NCI-H524 treated with DMSO at 0.1 percent for 48 hours (cell line): ENCODE measurements at places on chromosomes 6 and 20.

GRCh38 chr20:1769491-1769890 is 111.9 kb upstream of the SIRPG start:
- DNase-seq = no peak

DNA sequence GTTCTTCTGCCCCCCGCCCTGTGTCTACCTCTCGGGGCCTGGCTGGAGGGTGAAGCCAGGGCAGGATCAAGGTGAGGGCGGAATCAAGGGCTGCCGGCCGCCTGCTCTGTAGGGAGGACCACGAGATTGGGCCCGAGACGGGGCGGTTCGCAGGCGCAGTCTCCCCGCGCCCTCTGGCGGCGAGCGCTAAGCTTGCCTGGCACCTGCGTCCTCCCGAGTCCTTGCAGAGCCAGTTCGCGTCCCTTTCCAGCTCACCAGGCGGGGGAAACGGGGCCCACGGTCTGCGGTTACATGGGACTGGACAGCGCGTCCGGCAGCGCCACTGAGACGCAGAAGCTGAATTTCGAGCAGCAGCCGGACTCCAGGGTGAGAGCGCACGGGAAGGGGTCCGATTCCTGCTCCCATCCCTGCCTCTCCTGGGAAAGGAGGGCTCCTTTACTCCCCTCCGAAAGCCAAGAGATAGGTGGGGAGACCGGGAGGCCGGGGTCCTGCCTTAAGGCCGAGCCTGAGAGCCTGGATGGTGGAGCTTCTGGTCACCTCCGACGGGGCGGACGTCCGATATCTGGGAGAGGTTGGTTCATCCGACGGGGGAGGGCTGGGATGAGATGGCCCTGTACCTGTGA is 3.6 kb upstream of the MATN4 start:
- no peak for DNase-seq

DNA sequence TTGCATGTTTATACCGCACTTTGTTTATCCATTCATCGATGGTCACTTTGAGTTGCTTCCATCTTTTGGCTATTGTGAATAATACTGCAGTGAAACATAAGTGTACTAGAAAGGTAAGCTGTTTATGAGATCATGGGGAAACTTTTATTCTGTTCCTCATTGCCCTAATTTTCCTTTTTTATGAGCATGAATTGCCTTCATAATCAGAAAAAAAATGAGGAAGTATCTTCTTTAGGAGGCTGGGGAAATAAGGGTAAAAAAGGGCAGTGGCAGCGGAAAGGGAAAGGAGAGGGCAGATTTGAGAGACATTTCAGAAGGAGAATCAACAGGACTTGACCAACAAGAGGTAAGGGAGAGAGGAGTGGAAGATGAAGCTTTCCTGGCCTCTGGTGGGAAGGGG is 14.3 kb upstream of the SERINC3 start:
- DNase-seq = no peak

DNA sequence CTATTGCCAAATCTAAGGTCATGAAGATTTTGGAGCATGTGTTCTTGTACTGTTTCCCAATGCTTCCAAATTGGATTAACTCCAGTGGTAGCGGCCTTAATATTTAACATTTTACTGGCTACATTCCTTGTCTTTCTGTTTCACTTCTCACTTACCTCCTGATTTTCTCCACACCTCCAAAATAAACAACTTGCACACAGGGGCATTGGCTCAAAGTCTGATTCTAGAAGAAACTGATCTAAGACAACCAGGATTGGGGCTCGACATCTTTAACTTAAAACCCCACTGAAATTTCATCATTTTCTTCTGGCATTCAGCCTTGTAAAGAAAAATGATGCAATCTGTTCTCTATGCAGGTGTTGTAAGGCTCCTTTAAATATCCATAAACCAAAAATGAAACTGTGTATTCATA is 557.9 kb upstream of the ID4 start:
- no peak for DNase-seq

DNA sequence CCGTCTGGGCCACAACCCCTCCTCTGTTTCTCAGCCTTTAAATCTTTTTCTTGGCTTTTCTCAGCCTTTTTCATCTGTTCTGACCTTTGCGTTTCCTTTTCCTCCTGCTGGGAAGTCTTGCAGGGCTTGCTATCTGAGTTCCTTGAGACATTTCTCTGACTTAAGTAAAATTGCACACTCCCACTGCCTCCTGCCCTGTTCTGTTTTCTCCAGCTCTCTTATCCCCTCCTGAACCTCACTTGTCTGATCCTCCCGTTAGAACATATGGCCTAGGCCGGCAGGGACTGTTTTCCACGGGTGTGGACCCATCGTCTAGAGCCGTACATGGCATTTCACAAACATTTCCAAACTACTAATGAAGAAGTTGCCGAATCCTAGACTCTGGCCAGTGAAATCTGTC is 63.0 kb downstream of the ARID1B start:
- DNase-seq = no peak

- no peak for DNase-seq
These were observed 42.3 kb downstream of the STK38 start for GRCh38 chr6:36504982-36505381.

DNA sequence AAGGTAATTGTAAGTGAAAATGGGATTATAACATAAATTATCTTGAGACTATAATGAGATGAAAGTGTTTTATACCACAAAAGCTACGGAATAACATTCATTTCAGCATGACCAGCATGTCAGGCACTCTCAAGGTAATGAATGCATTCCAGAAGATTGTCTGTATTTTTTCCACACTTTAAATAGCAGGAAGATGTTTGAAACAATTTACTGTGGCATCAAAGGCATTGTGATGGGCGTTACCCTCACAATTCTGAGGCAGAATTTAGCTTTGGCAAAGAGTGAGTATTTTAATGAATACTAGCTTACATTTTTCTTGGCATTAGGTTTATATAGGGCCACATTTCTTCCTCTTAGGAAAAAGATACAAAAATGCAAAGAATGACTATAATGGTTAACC is 627.2 kb downstream of the BCKDHB start:
- no peak for DNase-seq

GRCh38 chr6:150079604-150080003 is 10.7 kb upstream of the ULBP3 start:
- DNase-seq = no peak

GRCh38 chr6:160447350-160447749 is 99.2 kb downstream of the SLC22A3 start:
- DNase-seq = no peak

- DNase-seq = no peak
These were observed 34.3 kb upstream of the TNFRSF21 start for GRCh38 chr6:47344022-47344421.

- no peak for DNase-seq
These were observed 100.9 kb downstream of the TMEM242 start for GRCh38 chr6:157222201-157222981.

DNA sequence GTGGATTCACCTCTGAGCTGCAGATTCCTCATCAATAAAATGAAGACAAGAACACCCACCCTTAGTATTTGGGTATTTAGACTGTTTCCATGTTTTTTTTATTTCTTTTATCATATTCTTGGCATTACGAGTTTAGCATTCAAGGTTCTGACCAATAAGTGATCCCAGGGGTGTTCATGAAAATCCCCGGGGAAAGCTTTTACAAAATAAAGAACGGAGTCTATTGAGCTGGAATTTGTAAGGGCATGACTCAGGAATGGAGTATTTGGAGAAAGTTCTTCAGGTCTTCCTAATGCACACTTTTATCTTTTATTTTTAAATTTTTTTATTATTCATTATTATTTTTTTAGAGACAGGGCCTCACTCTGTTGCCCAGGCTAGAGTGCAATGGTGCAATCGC is 19.4 kb upstream of the TOX2 start:
- no peak for DNase-seq

DNA sequence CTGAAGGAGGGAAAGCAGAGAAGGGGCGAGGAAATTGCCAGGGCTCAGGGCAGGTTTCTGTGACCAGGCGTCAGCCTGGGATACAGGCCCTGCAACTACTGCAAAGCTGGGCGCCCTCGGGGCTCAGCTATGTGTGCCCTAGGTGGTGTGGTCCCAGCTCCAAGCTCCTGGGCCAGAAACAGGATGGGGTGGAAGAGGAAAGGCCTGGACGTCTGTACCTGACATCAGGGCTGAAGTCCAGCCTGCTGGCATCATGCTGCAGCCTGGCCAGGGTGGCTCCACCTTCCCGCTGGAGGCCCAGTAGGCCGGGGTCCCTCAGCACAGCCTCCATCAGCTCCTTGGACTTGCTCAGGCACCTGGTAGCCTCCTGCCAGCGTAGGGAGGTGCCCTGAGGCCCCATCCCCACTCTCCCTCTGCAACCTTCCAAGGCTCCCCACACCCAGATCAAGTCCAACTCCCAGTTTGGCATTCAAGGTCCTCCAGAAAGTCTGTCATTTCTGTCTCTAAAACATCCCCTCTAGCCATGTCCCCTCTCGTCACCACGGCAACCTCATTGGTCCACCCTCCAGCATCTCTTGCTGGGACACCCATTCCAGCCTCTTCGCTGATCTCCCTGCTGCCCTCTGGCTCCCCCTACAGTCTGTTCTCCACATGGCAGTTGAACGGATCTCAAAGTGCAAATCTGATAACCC is 38.2 kb downstream of the KIAA1755 start:
- no peak for DNase-seq

- no peak for DNase-seq
These were observed at the start of gene ARG1 for GRCh38 chr6:131572686-131573415. Gene ARG1 (plus strand): TSS chr6:131573226. CDS start chr6:131573283, 57 bp downstream.

DNA sequence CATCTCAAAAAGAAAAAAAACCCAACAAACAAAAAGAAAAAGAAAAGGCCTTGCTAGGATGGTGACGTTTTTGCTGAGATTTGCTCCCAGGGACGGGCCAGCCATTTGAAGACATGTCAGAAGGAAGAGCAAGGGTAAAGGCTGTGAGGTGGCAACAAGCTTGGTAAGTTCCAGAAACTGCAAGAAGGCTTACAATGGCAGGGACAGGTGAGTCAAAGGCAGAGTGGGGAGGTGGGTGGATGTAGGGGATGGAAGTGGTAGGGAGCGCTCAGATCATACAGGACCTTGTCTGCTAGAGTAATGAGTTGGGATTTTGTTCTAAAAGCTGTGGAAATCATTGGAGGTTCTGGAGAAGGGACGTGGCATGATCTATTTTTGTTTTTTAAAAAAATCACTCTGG is 4.3 kb downstream of the KIF3B start:
- DNase-seq = no peak

GRCh38 chr6:115914098-115914497 is 146.6 kb downstream of the FRK start:
- DNase-seq = no peak

DNA sequence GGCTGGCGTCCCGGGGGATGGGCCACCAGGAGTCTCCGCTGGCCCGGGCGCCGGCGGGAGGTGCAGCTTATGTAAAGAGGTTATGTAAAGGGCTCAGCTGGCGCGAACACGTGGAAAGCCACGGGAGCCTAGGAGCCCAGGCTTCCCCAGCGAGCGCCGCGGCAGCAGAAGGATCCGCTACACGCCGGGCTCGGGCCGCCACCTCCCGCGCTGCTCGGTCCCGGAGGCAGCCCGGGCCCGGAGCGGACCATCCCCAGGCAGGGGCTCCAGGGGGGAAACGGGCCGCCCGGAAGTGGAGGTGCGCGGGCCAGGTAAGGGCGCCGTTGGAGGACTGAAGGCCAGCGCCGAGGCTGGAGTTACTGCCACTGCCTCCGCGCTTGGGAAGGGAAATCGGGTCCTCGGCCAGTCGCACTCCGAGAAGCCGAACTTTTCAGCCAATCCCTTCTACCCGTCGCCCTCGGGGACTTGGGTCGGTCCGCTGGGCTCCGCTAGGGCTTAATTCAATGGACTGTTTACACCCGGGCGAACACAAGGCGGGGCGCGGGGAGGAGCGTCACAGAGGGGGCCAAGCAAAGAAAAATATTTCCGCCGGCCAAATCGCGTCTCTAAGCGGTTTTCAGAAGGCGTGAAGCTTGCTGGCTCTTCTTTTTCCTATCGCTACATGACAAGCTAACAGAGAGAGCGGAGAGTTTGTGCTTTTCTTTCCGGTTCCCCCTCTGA is 398 bp downstream of the STK35 start:
- DNase-seq = peak; percentile 72

DNA sequence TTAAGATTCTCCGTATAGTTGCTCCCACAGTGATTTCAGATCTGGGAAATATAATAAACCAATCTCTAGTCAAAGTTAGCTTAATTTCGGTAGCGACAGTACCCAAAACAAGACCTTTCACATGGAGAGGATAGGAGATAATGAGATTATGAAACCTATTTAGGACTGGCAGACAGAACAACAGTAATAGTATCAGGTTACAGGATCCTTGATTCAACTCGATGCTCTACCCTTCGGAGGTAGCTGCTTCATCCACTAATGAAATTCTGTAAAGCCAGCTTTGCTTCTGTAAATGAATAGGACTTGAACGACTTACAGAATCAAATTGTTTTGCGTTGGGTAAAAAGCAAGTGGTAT is 534 bp upstream of the AKIRIN2 start:
- DNase-seq = peak; percentile 86

DNA sequence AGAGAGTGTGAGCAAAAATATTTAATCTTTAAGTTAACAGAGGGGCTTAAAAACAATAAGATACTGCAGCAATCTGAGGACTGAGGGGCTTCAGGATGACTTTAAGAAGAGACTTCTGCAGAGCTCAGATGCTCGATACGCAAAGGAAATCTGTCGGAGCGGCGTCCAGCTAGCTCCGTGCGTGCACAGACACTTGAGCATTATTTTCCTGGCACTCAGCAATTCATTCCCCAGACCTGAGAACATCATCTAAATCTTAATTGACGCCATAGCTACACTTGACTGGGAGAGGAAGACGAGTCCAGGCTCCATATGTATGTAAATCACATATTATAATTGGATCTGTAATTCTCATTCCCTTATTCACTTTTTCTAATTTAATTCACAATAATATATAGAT is 228.2 kb downstream of the SOD2 start:
- DNase-seq = no peak

DNA sequence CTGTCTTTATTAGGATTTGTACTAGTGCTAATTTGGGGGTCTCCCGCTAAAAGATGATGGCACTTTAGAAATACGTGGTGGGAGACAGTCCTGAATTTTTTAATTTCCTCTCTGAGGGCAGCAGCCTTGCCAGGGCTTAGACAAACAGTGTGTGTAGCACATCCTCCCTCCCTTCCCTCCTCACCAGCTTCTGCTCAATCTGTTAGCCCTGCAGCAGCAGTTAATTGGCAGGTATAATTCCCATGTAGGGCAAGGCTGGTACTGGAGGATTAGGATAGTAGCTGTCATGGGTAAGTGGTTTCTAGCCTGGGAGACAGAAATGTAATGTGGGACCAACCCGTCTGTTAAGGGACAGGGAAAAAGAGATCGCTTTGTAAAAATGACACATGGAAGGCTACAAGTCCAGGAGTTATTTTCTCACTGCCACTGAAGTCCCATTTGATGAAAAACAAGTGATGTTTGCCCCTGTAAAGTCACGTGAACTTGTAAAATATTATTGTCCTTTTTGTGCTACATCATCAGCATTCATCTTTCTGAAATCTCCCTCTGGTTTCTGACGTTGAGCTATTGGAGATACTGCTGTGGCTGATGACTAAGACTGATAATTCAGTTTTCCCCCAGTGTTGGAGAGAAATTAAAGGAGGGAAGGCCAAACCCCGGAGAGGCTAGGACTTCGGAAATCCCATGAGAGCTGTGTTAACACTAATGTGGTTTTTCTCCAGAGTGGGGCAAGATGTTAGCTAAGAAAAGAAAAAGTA is 40.6 kb downstream of the CTNNBL1 start:
- DNase-seq = peak; percentile 97

GRCh38 chr6:15554728-15555100 is 108.1 kb downstream of the DTNBP1 start:
- DNase-seq = no peak
